NCI-H1436 treated with DMSO at 0.1 percent for 48 hours (cell line): ENCODE measurements at places on chromosomes 3 and 15.

- no peak for DNase-seq
Measured at GRCh38 chr3:30770387-30770786, 124.1 kb downstream of the GADL1 start.

- no peak for DNase-seq
Measured at GRCh38 chr3:42803414-42804105, 730 bp downstream of the HIGD1A start.

DNA sequence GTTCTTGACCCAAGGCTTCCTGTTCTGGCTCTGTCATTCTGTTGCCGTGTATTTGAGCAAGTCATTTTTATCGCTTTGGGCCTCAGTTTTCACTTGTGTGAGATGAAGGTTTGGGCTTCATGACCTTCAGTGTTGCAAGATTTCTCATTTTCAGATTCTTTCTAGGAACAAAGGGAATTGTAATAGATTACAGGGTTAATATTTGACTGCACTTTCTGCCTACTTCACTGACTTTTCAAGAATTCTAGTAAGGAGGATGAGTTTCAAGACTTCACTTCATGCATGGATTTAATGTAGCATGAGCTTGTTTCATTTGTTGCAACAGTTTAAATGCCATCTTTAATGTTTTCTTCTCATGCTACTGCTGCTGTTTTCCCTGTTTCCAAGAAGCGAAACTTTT, 226.5 kb downstream of the NLGN1 start:
- no peak for DNase-seq

GRCh38 chr3:147945968-147946519, 536.9 kb downstream of the ZIC1 start:
- DNase-seq, result no peak

GRCh38 chr3:129576514-129577352, 29.7 kb downstream of the PLXND1 start:
- DNase-seq, result peak; percentile 11

DNA sequence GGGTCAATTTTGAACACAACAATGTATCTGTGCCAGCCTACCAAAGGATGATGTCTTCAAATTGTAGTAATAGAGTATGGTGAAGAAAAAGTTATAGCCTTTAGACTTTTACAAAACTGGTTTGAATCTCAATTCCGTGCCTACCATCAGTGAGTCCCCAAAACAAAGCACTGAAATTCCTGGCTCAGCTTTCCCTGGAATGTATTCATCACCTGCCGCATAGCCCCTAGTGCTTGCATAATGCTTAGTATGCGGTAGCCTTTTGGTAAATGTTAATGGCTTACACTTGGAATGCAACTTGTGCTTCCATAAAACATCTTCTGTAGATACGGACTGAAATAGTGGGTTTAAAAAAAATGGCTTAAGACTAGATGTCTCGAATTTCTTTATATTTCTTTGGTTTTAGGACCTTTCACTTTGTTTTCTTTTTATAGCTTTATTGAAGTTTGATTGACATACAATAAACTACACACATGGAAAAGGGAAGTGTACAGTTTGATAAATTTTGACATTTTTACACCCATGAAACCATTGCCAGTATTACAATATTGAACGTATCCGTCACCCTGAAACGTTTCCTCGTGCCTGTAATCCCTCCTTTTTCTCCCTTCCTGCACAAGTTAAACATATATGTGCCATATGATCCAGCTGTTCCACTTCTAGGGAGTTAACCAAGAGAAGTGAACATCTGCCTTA, 12.1 kb downstream of the SACM1L start:
- no peak for DNase-seq

DNA sequence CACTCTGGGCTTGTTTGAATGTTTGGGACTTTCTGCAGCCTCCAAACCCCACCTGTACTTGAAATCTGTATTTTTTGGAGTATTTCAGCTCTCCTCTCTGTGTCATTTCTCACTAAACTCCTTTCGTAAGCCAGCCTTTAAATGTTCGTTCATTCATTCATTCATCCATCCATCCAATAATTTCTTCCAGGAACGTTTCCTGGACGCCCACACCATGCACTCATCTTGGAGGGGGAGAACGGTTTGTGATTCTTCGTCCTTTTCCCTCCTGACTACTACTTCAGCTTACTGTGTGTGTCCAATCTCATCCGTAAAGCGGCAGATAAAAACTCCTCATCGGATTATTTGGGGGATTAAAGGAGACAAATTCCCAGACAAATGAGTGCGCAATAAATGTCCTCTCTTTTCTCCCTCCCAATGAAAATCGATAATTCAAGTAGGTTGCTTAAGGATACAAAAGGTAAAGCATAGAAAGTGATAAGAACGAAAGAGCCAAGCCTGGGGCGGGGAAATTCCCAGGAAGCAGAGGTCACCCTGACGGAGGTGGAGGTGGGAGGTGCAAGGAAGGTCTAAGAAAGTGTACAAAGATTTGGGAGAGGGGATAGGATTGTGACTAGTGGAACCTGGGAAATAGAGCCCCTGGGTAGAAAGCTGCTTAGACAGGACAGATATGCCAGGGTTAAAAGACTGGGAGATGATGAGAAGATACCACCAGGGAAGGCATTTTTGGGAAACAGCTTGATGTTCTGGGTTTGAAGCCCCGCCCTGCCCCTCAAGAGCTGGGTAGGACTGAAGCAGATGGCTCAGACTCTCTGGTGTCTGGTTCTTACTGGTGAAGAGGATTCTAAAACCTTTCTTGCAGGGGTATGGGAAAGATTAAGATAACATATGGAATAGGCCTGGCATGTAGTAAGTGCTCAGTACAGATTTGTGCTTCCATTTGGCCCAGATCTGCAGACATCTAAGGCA, 896 bp upstream of the KLHL25 start:
- no peak for DNase-seq

- DNase-seq, result no peak
Measured at GRCh38 chr15:79311901-79312553, 1.1 kb downstream of the TMED3 start.

DNA sequence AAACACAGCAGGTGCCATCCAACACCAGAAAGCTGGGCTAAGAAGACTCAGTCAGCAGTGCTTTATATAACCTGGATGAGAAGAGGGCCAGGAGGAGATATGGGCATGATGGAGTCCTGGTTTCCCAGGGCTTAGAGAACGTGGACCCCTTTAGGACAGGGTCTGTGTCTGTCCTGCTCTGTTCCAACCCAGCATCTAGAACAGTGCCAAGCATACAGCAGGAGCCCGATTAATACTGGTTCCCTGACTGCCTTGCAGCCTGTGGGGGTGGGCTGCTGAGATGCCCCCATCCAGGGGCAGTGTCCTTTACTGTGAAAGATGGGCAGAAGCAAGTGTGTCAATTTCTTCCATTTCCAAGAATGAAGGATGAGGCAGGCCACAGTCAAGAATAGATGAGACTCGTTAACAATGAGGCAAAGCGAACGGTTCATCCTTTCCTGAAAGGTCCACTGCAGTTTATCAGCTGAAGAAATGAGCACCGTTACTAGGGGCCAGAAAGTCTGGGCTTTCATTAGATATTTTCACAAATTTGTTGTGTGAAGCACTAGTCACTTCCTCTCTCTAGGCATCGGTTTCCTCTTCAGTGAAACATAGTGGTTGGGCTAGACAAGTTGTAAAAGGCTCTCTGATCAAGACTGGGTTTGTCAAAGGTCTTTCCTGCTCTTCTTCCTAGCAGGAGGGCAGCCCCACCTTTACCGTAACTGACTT, 72.0 kb upstream of the HERC1 start:
- DNase-seq, result no peak

- no peak for DNase-seq
Measured at GRCh38 chr3:17023006-17023664, 138.4 kb downstream of the PLCL2 start.

DNA sequence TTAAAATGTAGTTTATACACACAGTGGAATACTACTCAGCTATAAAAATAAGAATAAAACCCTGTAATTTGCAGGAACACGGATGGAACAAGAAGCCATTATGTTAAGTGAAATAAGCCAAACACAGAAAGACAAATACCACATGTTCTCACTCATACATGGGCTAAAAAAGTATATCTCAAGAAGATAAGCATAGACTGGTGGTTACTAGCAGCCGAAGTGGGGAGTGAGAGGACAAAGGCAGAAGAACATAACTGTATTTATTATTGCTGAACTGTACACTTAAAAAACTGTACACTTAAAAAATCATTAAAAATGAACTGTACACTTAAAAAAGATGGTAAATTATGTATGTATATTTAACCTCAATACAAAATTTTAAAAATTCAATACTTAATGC, 11.0 kb downstream of the UBE3A start:
- no peak for DNase-seq

DNA sequence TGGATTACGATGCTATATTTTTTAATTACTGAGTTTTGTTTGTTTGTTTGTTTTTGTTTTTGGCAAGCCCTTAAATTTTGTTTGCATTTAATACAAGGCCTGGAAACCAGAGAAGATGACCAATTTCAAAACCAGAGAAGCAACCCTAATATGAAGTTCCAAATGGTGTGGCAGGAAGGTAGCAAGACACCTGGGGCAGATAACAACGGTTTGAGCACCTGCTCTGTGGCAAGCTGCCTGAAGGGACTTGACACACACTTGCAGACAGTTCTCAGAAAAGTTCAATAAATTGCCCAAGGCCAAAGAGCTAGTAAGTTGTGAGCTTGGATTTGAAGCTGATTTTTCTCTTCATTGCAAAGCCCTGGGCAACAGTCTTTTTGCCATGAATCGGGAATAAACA, 151.2 kb upstream of the UBE2E1 start:
- no peak for DNase-seq

- peak; percentile 75 for DNase-seq
Measured at GRCh38 chr15:47196048-47196447, 521.3 kb upstream of the SEMA6D start.

DNA sequence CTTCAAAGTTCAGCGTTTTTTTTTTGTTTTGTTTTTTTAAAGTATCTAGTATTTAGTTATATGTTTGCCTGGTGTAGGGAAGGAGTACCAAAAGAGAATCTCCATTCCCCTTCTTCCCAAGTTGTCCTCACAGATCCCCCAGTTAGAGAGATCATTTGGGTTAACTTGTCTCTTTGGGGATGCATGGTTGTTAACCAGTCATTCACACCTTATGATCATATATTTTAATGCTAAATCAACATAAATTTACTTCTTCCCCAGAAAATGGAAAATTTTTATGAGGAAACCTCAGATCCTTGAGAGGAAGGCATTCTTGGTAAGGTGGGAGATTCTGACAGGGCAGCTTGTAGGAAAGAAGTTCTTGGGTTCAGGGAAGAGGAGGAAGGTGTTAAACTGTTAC, 1.5 kb upstream of the MGA start:
- no peak for DNase-seq

- DNase-seq, result no peak
Measured at GRCh38 chr3:186616299-186616617, 3.4 kb downstream of the AHSG start.

- no peak for DNase-seq
Measured at GRCh38 chr15:68411343-68411675, 20.7 kb downstream of the ITGA11 start.

- DNase-seq, result no peak
Measured at GRCh38 chr15:72482275-72482674, 8.1 kb downstream of the ARIH1 start.

- no peak for DNase-seq
Measured at GRCh38 chr3:52763466-52763865, 7.3 kb downstream of the NEK4 start.

- DNase-seq, result no peak
Measured at GRCh38 chr15:65060641-65061397, 7.0 kb downstream of the RASL12 start.

GRCh38 chr3:158532099-158532734, 38.8 kb upstream of the MLF1 start:
- DNase-seq, result no peak

DNA sequence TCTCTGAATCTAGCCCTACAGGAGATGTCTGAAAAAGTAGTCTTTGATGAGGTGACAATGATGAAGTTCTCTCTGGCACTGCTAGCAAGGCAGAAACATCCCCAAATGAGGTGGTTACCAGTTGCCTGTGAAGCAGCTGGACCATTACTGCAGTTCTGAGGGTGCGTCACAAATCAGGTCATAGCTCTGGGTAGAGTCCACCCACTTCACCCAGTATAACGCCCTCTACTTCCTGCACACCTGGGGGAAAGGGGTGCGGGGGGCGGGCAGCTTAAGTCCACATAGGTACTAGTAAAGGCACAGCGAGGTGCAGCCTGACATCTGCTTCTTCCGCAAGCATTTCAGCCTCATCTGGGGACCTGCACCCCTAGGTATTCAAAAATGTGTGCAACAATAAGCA, 13.4 kb upstream of the SATB1 start:
- no peak for DNase-seq

GRCh38 chr15:100341239-100341749, 481 bp downstream of the ADAMTS17 start:
- no peak for DNase-seq

DNA sequence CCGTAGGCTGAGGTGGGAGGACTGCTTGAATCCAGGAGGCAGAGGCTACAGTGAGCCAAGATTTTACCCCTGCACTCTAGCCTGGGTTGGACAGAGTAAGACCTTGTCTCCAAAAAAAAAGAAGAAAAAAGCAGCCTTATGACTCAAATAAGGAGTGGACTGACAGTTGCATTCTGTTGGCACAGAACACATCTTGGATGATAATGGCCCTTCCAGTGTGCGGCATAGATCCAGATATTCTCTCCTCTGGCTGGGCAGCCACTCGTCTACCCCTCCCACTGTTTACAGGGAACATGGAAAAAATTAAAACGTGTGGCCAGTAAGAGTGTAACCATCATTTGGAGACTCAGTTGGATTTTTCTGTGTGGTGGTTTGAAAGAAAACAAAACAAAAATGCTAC, 118.6 kb upstream of the RNF7 start:
- no peak for DNase-seq

GRCh38 chr3:37324131-37324530, 149.7 kb upstream of the LRRFIP2 start:
- DNase-seq, result no peak

GRCh38 chr3:28291577-28291976, 50.2 kb downstream of the CMC1 start:
- DNase-seq, result no peak

DNA sequence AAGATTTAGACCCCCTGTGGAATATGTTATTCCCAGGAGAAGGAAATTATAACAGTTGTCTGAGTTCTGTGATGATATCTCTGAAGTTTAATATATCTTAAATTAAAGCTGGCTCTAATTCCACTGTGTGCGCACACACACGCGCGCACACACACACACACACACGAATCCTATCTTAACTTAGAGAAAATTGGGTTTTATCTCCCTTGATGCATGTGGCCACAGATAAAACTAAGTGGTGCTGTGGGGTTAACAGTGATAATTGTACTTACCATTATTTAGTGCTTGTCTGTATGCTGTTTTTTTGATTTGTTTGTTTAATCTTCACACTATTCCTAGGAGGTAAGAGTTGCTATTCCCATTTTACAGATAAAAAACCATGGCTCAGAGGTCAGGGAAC, 7.4 kb downstream of the EEFSEC start:
- DNase-seq, result no peak

DNA sequence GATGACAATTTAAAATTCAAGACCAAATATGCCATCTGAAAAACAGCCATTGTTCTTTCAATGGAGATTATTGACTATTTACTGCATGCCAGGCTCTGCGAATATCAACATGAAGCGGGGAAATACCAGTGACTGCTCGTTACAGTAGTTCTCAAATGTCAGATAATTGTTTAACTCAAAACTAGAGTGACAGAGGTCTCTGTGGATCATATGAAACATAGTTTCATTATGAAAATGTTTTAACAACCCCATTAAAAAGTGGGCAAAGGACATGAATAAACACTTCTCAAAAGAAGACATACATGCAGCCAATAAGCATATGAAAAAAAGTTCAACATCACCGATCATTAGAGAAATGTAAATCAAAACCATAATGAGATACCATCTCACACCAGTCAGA, 50.0 kb upstream of the GPR149 start:
- DNase-seq, result no peak
